CD4-positive, alpha-beta T cell treated with Interleukin-15 for 1 hour (primary cell): ENCODE measurements at places on chromosomes 1 and 21.
A peak's percentile ranks its signal among the peaks of the same experiment; 100 is the strongest.

DNA sequence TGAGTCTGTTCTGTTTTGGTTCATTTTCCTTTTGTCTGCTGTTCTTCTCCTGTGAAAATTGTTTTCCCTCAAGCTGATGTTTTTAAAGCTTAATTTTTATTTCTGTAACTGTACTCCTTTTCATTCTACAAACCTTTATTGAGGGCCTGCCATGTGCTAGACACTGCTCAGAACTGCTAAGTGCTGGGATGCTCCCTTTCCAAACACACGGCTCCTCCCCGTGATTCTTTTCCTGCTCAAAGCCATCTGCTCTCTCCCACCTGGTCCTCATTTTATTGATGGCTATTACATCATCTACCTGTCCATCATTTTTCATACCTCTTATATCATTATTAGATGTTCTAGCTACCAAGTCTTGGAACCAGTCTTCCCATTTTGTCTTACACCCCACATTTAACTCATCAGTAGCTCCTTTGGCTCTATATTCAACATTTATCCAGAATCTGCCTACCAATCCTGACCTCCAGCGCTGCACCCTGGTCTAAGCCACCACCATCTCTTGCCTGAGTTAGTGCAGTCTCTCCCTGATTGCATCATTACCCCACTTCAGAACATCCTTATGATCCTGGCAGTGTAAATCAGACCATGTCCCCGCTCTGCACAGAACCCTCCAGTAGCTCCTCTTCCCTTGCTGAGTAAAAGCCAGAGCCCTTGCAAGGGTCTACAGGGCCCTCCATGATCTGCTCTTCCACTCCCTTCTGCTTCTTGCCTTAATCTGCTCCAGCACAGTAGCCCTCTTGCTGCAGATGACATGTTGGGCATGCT lies 118.1 kb downstream of the CACNA1E start:
- no peak for DNase-seq

DNA sequence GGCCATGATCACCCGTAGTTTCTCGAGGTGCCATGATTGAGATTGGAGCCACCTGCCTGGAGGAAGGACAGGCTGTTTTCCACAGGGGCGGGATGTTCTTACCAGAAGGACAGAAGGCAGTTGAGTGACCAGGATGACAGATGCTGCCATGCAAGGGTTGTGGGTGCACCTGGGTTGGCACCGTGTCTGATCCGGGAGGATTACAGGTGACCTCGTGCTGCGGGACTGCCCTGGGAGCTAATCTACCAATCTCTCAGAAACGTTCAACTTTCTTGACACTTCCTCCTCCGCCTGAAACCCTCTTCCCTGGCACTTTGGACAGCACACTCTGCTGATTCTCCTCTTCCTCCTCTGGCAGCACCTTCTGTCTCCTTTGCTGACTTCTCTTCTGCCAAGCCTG lies 13.8 kb upstream of the SLC6A9 start:
- no peak for DNase-seq

GRCh38 chr21:43304206-43304605 lies 122.7 kb downstream of the SIK1 start:
- no peak for DNase-seq

GRCh38 chr1:109803901-109804331 lies 40.2 kb upstream of the EPS8L3 start:
- DNase-seq: no peak

DNA sequence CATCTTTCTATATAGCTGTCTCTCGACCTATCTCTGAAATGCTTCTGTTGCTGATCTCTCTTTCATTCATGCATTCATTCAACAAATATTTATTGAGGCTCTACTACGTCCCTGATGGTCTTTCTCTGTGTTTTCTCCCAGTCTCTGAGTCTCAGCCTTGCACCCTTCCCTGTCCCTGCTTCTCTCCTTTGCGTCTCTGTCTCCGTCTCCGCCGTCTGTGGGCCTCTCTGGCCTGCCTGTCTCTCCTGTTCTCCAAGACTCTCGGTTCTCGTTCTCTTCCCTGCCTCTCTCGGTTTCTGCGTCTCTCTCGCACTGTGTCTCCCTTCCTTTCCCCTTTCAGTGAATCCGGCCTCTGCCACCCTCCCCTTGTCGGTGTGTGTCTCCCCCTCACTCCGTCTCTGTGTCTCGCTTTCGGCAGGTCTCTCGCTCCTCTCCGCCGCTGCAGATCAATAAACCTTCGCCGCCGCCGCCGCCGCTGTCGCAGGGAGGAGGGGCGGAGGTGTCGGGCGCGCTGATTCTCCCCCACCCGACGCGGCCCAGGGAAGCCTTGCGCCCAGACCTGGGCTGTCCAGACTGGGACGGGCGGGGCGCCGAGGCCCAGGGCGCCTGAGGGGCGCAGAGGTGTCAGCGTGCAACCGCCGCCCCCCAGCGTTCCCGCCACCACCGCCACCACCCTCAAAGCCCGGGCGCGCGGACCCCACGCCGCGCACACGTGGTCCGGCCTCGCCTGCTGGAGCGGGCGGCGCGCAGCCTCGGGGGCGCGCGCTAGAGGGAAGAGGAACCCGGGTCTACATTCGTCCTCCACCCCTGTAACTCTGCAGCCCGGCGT lies 3.0 kb downstream of the EFNA3 start:
- no peak for DNase-seq

GRCh38 chr1:80293818-80294217 lies 1287.3 kb upstream of the ADGRL4 start:
- DNase-seq: no peak

DNA sequence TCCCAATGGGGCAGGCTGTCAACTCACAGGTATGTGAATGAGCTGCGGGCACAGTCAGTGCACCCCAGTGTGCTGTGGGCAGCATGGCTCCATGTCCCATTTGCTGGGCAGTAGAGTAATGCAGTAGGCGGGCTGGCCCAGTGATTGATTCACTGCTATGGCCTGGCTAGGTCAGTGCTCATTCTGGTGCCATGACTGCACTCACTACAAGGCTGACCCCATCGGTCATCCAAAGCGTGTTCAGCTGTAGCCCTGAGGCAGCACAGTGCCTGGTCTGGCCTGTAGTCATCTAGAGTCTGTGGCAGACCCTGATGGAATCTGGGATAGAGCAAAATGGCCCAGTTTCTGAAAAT lies 7.4 kb downstream of the HYI start:
- no peak for DNase-seq

GRCh38 chr1:173127369-173128307 lies 76.9 kb upstream of the TNFSF18 start:
- DNase-seq: no peak

DNA sequence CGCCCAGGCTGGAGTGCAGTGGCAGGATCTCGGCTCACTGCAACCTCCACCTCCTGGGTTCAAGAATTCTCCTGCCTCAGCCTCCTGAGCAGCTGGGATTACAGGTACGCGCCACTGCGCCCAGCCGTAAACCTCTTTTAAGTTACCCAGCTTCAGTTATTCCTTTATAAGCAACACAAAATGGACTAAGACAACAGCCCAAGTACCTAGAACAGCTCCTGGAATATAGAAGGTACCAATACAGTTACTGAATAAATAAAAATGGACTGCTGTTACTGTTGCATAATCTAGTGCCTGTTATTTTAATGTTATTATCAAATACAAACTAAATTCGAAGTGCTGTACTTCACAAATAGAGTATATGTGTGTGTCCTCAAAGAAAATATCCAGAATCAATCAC lies 17.1 kb downstream of the RNF115 start:
- no peak for DNase-seq

GRCh38 chr1:171785766-171786165 lies 4.3 kb downstream of the METTL13 start:
- DNase-seq: no peak

DNA sequence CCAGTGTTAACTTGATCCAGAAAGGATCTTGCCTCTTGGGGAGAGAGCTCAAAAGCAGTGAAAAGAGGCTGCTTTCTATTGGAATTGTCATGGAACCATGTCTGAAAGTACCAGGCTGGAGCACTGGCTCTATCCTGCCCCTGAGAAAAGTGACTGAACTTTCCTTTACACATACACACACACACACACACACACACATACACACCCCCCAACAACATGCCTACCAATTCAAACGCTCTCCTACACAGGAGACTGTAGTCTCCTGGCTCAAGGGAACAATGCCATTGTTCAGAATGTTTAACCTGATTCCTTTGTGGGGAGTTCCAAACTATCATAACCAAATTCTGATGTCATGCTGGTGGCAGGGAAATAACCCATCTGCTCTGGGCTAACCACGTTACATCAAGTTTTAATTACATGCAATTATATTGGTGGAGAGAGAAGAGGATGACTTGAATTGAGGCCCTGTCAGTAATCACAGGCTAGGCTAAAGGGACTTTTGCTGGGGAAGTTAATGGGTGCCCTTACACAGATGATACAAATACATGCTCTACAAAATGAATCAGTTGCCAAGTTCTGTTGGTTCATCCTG lies 52.3 kb upstream of the DUSP10 start:
- peak; percentile 52 for DNase-seq

- DNase-seq: no peak
These were observed 41.5 kb downstream of the ZYG11B start for GRCh38 chr1:52767596-52768280.

- no peak for DNase-seq
These were observed 37.8 kb downstream of the IER5 start for GRCh38 chr1:181126289-181126688.

DNA sequence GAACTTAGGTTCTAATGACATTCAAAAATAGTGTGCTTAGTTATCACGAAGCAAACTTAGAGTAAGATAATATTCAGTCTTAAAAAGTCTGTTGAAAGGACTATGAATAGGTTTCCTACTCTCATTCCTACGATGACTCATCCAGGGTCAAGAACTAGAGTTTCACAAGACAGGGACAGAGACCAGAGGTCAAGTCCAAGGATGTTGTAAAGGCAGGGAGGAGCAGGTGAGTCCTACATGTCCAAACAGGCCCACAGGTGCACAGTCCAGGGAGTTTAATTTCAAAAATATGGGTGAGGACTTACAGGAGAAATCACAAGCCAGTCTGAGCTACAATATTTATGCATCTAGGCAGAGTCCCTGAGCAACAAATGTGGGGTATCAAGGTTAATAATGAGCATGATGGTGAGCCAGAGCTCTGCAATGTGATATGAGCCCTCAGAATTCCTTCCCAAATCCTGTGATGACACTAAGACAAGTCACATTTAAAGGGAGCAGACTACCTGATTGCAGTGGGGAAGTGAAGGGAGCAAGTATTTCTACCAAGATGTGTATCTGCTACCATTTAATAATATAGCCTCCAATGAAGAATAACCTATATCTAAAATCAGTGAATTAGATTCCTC lies 100.0 kb upstream of the NRIP1 start:
- DNase-seq: no peak

DNA sequence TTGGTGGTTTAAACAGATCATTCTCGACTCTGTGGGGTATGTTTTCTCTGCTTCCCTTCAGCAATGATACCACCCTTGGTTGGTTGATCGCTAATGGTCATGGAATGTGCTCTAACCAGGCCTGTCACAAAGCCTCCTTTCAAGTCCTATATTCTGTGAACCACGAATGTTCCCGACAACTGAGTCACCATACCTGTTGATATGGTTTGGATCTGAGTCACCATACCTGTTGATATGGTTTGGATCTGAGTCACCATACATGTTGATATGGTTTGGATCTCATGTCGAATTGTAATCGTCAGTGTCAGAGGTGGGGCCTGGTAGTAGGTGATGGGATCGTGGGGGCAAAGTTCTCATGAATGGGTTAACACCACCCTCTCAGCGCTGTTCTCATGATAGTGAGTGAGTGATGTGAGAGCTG lies 10.2 kb upstream of the CAMK2N1 start:
- DNase-seq: no peak

DNA sequence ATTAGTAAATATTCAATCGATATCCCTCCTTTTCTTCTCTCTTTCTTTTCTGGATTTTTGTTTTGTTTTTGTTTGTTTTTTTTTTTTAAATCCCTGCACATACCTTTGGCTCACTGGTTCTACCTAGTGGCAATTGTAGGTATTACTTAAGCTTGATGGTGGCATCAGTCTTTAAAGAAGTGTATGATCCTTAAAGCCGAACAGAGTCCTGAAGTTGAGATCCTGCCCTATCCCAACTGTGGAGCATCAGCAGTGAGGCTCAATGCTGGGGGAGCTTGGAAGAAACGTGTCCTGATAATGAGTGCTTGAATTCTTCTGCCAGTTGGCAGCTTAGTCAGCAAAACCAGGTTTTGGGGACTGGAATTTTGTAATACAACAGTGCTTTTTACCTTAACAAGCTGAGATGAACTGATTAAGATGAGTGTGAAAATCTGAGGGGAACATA lies 60.8 kb downstream of the FASLG start:
- no peak for DNase-seq

DNA sequence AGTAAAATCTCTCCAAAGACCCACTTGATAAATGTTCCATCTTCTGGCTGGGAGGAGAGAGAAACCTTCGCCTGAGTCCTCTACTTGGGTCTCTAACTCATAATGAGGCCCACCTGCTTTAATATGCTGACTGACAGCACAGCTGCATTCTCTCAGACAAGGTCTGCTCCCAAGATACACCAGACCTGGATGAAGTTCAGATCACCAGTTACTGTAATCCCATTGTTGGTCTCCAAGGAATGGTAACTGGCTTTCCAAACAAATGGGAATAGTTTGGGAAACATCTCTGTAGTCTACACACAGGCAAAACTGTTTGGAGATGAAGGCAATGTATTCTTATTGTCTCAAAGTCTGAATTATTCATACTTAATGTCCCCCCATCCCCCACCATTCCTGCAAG lies 27.9 kb upstream of the COL24A1 start:
- DNase-seq: no peak

DNA sequence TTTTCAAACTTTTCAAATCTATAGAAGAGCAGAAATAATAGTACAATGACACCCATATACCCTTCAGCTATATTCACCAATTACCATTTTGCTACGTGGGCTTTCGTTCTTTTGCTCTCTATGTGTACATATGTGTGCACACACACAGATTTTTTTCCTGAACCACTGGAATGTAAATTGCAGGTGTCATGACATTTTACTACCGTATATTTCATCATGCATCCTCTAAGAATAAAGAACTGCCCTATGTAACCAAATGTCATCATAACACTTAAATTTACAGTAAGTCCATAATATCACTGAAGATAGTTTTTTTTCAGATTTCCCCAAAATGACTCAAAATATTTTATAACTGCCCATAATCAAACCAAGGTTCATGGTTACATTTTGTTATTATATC lies 88.4 kb upstream of the GFI1 start:
- DNase-seq: no peak

GRCh38 chr1:203176273-203177035 lies 828 bp upstream of the MYBPH start:
- DNase-seq: no peak

GRCh38 chr1:84849357-84849975 lies 43.5 kb downstream of the LPAR3 start:
- no peak for DNase-seq

DNA sequence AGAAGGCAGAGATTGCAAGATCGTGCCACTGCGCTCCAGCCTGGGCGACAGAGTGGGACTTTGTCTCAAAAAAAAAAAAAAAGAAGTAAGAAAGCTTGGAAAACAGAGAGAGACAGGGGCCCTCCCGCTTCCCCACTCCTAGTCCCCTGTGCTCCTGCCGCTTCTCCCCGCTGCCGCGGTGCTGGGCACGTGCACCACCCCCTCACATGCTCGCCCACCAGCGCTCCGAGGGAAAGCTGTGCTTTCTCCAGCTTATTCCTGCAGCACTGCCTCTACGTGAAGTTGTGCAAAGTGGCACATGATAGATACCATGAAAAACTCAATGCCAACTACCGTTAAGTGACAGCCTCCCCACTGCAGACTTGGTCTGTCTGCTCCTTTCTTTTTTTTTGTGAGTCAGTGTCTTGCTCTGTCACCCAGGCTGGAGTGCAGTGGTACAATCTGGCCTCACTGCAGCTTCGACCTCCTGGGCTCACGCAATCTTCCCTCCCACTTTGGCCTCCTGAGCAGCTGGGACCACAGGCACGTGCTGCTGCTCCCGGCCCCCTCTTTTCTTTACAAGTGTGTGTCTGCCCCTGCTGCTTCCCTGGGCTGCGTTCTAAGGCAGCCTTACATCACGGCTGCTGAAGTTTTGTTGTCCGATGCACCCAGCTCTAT lies 15.4 kb downstream of the SLX9 start:
- no peak for DNase-seq
